HS-27A (cell line): ENCODE measurements at places on chromosomes 5 and 9.

DNA sequence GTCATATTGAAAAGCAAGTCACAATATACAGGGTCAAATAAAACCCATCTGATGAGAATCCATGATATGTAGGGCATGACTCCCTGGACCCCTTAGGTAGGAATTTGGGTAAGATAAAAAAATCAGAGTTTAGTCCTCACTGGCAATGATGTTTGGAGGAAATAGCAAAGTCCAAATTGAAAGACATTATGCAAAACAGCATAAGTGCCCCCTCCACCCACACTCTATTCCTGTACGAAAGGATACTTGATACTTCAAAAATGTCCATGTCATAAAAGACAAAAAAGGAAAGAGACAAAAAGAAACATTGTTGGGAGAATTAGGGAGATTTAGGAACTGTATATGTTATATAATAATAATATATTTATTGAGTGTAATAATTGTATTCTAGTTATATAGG is 96.1 kb upstream of the RASGRF2 start:
- no peak for DNase-seq

- DNase-seq, result no peak
These were observed 264.8 kb downstream of the HSPA4 start for GRCh38 chr5:133316346-133317343.

DNA sequence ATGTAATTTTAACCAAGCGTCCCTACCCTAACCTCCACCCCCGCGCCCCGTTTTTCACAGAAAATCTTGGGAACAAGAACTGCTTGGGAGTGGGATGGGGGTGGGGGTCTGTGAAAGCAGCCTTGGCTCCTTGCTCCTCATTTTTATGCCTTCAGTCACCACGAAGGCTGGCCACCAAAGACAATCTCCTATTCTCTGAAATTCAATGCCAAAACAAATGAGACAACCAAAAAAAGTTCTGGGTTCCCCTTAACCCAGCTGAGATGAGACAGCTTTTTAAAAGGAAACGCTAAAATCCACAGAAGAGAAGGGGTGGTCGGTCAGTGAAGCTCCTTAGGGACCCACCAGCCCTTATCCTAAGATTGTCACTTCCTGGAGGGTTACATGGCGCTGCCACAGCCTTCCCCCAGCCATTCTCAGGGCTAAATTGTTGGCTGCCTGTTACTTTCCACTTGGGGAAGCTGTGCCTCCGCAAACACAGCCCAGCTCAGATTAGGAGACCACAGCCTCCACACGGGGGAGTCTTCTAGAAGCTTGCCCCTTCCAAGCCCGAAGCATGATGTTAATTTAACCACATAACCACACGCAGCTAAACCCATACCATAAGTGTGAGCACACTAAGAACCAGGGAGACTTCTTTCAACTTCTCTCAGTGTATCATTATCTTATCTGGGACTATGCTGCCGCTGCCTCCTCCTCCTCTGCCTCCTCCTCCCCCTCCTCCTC is 136.3 kb downstream of the FOXD1 start:
- peak; percentile 67 for DNase-seq

GRCh38 chr9:72875221-72875620 is 77.6 kb downstream of the ALDH1A1 start:
- DNase-seq, result no peak

DNA sequence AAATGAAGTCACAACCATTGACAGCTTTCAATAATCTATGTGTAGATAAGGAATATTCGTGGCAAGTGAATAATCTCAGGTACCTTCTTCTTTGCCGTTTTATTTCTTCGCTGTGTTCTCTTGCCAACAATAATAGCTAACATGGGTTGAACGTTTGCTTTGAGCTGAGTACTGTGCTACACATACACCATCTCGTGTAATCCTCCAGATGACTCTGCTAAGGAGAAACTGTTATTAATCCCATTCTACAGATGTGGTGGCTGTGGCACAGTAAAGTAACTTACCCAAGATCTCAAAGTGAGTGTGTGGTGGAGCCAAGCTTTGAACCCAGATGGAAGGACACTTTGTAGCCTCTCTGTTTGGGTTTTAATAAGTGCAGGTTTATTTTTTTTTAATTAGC is 179.7 kb downstream of the C9orf152 start:
- no peak for DNase-seq

DNA sequence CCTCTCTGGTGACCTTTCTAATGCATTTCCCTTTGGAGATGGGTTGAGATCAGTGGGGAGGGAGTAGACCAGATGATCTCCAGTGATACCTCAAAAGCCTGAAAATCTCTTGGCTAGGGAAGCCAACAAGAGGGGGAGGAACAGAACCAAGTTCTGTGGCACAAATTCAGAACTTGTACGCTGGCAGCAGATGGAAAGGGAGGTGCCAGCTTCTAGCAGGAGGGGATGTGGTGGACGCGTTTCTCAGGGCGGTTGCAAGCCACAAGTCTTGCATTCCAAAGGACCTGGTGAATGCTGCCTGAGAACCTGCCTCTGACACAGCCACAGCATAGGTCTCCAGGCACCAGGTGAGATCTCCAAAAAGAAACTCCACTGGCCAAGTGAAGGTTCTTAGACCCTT is 13.4 kb downstream of the SLIT3 start:
- DNase-seq, result no peak

GRCh38 chr5:7087719-7088297 is 308.1 kb upstream of the ADCY2 start:
- DNase-seq, result no peak

DNA sequence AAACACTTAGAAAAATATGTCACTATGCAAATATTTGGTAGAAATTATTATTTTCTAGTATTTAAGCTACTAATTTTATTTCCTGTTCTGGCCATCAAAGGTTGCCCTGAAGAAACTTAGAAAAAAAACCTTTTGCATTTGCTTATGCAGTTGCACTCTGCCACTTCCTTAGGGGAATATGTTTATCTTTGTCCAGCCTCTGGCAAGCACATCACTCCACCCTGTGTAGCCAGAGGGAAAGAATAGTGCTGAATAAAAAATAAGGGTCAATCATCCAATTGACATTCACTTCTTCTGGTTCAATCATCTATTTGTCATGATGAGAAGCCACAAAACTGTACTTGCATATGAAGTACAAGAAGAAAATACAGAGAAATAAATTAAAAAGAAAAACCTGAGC is 72.8 kb downstream of the CETN3 start:
- no peak for DNase-seq

DNA sequence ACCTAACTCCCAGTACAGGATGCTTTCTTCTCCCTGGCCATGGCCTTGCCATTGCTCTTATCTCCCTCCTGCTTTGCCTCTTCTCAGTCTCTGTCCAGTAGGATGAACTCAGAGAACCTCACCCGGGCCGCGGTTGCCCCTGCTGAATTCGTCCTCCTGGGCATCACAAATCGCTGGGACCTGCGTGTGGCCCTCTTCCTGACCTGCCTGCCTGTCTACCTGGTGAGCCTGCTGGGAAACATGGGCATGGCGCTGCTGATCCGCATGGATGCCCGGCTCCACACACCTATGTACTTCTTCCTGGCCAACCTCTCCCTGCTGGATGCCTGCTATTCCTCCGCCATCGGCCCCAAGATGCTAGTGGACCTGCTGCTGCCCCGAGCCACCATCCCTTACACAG is at the start of gene OR5C1:
OR5C1 (plus strand) TSS at position 103 of the 400 bp plus-strand sequence; CDS start at position 103, 0 bp downstream.
- no peak for DNase-seq

DNA sequence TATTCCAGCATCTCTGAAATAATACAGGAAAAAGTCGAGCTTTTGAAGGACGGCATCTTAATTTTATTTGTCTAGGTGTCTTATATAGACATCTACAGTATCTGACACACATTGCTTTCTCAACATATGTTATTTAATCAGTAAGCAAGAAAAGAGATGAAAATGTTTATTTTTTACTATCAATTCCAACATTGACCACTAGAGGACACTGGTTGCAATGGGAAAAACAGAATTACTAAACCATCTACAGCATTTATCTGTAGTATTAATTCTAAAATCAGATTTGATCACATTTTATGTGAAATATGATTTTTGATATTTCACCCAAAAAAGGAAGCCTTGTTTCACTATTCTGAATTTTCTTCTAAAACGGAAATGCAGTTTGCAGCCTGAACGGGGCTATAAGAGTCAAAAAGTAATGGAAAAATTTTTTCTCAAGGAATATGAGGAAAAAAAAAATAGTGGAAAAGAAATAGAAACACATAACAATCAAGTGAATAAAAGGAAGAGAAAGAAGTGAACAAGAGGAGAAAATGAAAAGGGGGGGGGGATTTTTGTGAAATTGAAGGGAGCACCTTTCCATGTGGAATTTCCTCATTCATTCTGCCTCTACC is 98.6 kb downstream of the OSTF1 start:
- DNase-seq, result no peak

GRCh38 chr9:70013598-70014196 is 30.0 kb upstream of the MAMDC2 start:
- no peak for DNase-seq

- no peak for DNase-seq
These were observed 33.5 kb downstream of the NAIF1 start for GRCh38 chr9:128033609-128034008.

GRCh38 chr5:17373814-17374556 is 124.0 kb upstream of the TAF11L2 start:
- DNase-seq, result no peak

GRCh38 chr5:147446523-147446922 is 63.3 kb downstream of the DPYSL3 start:
- no peak for DNase-seq

- no peak for DNase-seq
These were observed 631.9 kb downstream of the PSAT1 start for GRCh38 chr9:78928625-78929405.

DNA sequence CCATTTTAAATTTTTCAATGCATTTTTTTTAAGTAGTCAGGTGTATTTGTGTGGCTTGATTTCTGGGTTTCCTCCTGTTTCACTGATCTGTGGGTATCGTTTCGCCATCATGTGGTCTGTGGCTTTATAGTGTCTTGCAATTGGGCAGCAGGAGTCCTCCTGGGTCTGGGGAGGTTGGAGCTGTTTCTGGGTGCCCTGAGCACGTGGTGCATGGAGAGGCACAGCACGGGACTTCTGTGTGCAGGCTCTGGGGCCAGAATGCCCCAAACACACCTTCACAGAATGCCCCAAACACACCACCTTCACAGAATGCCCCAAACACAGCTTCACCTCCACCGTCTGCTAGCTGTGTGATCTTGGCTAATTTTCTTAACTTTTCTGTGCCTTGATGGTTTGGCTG is 82.6 kb upstream of the COL5A1 start:
- no peak for DNase-seq

GRCh38 chr5:40866844-40867243 is 25.7 kb downstream of the CARD6 start:
- no peak for DNase-seq

DNA sequence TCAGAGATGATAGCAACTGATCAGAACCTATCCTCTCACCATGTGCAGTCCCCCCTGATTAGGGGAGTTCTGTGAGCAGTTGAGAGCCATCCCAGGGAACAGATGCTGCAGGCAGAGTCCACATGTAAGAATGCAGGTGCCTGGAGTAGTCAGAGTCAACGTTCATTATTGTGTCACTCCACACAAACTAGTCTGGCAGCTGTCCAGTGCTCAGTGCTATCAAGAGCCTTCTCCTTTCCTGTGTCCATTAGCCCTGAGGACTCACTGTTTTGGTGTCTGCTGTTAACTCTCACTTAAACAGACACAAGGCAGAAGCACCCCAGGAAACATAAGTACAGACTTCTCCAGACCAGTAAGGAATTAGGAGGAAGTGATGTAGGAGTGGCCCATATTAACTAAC is 2.5 kb downstream of the SH3TC2 start:
- no peak for DNase-seq
